Activated CD8-positive, alpha-beta memory T cell treated with anti-CD3 and anti-CD28 coated beads for 1 hour (primary cell): ENCODE measurements at places on chromosomes 7 and 10.
A peak's percentile ranks its signal among the peaks of the same experiment; 100 is the strongest.

GRCh38 chr7:25669961-25670841, 441.9 kb upstream of the NPVF start:
- no peak for DNase-seq

DNA sequence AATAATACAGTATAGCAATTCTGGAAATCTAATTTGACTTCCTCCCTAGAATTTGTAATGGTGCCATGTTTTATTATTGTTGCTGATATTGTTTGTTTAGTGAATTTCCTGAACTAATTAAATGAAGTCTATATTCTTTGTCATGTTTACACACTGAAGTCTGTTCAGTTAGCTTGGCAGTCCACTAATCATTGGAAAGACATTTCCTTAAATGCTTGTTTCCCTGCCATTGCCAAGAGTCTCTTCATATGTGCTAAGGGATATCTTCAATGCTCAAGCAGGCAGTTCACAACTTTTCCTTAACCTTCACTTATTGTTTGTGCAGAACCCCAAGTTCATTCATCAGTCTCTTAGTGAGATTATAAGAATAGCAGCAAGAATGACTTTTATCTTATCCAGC, 755.3 kb downstream of the INHBA start:
- no peak for DNase-seq

DNA sequence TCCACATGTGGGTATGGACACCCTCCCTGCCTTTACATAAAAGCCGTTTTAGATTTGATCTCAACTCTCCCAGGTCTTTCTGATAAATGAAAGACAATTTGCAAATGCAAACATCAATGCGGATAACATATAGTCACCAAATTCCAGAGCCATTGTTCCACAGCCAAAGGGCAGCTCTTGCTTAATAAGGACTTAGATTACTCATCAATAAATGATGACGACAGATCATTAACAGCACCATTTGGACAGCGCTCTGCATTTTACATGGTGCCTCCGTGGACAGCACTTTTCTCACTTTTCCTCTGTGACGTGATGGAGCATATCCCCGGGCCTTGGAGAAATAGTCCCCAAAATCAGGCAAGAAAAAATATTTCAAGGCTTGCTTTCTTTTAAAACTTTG, 370.3 kb upstream of the CELF2 start:
- DNase-seq = no peak

- DNase-seq = no peak
Measured at GRCh38 chr7:78345293-78345911, 546.8 kb downstream of the PHTF2 start.

GRCh38 chr10:55627501-55628051, 733.5 kb downstream of the ZWINT start:
- no peak for DNase-seq

- no peak for DNase-seq
Measured at GRCh38 chr7:128103498-128104107, 72.4 kb upstream of the LRRC4 start.

GRCh38 chr10:34232481-34232880, 582.6 kb downstream of the PARD3 start:
- no peak for DNase-seq

GRCh38 chr10:58066126-58066525, 201.6 kb downstream of the IPMK start:
- no peak for DNase-seq

DNA sequence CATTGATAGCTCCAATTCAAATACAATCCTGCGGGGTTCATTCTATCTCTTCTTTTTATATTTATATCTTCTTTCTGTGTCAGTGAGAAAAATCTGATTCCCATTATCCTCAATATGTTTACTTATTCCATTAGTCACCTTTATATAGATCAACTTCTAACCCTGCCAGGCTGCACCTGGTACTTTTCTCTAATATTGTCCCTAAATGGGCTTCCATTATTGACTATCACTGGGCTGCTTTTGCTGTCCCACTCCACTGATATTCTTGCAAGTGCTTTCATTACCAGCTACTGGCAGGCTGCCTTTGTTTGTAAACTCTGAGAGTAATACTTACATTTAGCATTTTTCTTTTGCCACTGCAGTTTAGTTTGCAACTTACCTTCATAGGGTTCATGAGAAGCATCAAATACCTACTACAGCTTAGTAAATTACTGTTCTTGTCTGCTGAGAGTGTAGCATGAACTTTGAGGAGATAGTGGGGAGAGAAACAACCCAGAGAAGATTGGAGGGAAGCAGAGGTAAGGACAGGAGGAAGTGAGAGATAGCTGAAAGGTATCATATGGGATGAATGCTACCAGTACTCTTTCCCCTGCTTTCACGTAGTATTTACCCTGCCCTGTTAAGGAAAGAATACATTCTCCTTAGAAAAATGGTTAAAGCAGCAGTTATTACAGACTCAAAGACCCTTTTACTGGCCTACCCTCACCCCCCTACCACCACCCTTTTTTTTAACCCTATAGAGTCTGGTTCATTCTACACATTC, 119.1 kb downstream of the PHTF2 start:
- no peak for DNase-seq

GRCh38 chr7:75889826-75890225, 11.0 kb downstream of the RHBDD2 start:
- no peak for DNase-seq

DNA sequence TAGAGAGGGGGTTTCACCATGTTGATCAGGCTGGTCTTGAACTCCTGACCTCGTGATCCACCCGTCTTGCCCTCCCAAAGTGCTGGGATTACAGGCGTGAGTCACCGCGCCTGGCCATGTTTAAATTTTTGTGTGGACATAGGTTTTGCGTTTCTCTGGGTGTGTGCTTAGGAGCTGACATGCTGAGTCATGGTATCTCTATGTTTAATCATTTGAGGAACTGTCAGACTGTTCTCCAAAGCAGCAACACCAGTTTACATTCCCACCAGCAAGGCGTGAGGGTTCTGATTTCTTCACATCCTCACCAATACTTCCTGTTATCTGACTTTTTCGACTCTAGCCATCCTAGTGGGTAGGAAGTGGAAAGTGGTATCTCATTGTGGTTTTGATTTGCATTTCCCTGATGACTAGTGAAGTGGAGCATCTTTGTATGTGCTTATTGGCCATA, 153.7 kb downstream of the DNAJB6 start:
- no peak for DNase-seq

DNA sequence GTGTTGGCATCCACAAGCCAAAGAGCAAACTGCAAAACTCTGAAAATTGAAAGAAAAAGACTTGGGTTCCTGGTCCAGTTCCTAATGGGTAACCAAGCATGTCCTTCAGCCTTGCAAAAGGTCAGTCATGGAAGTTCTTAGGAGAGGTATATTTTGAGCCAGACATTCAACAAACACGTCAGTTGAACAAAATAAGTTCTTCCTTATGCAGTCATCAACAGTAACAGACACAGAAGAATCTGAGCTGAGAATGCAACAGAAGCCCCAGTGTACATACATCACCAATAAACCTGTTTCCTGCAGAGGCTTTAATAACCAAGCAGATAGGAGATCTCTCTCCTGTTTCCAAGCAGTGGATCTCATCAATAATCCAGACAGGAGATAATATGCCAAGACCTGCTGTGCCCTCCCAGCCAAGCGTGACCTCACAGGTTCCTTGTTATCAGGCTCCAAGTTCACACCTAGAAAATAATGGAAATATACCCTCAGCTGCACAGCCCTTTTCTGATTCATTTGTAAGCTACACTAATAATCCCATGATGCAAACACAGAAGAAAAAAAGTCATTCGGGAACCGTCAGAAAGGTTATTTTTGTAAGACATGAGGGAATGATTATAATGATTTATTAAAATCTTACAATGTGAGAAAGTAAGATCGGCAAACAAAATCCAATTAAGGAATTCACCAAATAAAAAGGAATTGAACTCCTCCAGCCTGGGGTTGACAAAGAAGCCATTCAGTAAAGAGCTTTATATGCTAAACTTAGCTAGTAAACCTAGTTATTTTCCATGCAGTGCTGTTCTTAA, 90.7 kb downstream of the DGKI start:
- DNase-seq = no peak

GRCh38 chr10:85580585-85580984, 786.0 kb downstream of the GRID1 start:
- no peak for DNase-seq

DNA sequence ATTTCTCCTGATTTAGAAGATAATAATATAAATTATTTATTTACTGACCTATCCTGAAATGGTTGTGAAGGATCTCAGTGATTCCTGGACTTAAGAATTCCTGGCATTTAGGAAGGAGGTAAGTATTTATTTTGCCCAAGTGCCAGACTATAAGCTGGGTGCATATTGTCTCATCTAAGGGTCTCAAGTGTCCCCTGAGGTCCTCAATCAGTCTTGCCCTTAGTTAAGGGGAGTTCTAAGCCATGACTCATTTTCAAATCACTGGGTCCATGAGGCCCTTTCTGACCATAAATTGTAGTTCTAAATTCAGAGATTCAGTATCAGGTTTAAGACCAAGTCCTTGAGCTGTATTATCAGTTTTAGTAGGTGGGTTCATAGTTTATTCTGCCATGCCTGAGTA, 251.6 kb upstream of the MEOX2 start:
- no peak for DNase-seq

DNA sequence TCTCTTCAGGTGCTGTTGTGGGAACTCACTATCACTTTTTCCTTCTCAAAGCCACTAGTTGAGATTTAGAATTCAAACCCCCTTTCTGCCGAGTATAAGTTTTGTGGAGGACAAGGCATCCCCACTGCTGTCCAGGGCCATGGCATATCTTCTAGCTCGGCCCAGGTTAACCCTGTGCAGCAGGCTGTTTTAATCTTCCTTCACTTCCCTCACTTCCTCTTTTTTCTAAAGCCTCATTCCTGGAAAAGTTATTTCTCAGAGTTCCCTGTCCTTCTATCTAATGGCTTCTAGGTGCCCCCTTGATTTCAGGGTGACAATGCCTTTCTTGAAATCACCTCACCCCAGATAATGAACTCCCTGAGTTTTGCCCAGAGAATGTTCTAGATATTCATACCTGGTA, 222.3 kb downstream of the SNX10 start:
- no peak for DNase-seq

- DNase-seq = no peak
Measured at GRCh38 chr7:47239931-47240421, 341.9 kb downstream of the TNS3 start.

DNA sequence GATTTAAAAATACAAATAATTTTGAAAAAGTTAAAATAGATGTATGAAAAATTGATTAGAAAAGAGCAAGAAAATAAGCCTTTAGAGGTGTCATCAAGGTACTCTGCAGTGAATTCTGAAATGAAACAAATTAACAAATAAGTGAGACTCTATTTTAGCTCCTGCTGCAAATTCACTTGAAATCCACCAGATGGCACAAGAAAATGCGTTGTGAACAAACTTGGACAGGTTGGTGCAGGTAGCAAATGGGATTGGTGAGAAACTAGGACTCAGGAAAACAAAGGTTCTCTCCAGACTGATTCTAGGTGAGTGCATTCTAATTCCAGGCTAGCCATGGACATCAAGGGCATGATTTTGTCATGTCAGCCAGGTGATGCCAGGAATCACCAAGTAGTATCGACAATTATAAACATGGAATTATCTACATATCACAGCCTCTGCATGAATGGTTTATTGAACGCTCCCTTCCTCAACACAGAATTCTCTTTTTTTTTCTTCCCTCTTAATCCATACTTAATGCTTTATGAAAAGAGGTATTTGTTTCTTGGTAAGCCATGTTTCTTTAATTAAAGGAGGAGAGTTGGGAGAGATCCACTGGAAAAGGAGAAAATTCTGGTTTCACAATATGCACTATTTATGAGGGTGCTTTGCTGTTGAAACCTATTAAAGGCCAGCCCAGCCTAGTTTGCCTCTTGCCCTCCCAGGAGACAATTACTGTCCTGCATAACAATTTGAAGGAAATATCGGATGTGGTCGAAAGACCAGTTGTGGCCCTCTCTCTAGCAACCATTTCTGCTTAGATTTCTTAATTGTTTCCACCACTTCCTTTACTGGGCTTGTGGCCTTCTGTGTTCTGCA, 118.1 kb downstream of the ZNF365 start:
- no peak for DNase-seq

DNA sequence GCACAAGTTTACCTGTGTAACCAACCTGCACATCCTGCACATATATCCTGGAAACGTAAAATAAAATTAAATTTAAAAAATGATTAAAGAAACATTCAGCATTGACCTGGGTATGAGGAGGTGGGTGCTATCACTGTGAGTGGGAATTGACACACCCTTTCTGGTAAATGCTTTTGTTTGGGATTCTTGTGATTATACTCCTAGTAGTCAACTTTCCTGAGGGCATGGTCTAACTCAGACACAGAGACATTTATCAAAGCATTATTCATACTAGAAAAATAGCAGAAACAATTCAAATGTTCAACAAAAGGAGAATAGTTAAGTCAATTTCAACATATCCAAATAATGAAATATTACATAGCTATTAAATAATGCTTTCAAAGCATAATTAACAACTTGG, 44.2 kb downstream of the CNNM2 start:
- DNase-seq = no peak

GRCh38 chr7:101814991-101815825, 2.2 kb upstream of the CUX1 start:
- DNase-seq = peak; percentile 54

GRCh38 chr10:47239211-47239610, 60.8 kb upstream of the GDF10 start:
- DNase-seq = no peak

- no peak for DNase-seq
Measured at GRCh38 chr10:114043532-114044246, at the start of gene ADRB1. TSS of gene ADRB1 (plus strand) at chr10:114043866. CDS start at chr10:114044133, 267 bp downstream.

GRCh38 chr10:22612318-22612717, 102.1 kb downstream of the PIP4K2A start:
- DNase-seq = no peak

GRCh38 chr10:49309691-49310411, 10.9 kb downstream of the C10orf71 start:
- DNase-seq = no peak

DNA sequence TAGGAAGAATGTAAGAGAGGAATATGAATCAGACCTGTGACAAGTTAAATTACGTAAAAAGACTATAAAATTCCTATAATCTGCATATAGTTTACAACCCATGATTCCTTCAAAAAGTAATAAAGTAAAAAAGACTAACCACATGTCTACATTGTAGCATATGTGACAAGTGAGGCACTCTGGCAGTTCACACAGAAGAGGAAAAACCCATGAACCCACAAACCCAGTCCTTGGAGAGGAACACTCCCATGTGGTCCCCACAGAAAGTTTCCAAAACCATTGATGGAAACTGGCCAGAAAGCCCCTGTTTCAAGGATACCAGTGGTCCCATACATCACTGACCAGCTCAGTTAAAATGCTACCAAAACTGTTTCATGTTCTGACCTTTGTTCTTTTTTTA, 15.7 kb downstream of the KDM7A start:
- no peak for DNase-seq

DNA sequence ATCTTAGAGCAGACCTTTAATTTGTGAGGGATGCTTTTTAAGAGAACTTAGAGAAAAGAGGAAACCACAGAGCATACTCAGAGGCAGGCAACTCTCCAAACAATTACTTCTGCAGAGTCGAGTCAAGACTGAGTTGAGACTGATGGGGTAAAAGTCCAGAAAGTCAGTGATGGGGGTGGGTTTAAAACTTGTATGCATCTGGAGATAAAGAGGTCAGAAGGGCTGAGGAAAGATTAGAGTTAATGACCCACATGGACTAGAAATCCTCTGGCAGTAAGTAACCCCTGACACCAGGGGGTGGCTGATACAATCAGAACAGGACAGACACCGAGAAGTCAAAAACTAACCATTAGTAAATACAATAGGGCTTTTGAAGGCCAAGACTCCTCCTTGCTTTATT, 42.4 kb upstream of the SEPTIN7 start:
- DNase-seq = no peak

- DNase-seq = no peak
Measured at GRCh38 chr7:152383341-152384234, 52.2 kb downstream of the KMT2C start.

GRCh38 chr7:137399827-137400823, 56.6 kb upstream of the PTN start:
- no peak for DNase-seq
